Karpas-422 (cell line): ENCODE measurements at places on chromosomes 3 and 15.

DNA sequence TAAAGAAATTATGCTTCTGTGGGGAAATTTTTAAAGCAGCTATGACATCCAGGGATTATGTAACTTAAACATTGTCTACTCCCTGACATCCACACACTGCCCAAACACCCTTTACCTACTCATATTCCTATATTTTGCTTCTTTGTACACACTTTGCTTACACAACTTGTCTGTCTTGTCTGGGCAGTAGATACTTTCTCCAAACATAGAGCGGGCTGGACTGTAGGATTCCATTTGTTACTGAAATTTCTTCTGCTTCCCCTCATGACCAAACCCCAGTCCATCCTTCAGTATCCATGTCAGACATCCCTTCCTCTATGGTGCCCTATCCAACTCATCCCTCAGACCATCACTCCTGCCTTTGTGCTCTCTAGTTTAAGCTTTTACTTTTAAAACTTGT lies 19.9 kb downstream of the NCEH1 start:
- no peak for DNase-seq

DNA sequence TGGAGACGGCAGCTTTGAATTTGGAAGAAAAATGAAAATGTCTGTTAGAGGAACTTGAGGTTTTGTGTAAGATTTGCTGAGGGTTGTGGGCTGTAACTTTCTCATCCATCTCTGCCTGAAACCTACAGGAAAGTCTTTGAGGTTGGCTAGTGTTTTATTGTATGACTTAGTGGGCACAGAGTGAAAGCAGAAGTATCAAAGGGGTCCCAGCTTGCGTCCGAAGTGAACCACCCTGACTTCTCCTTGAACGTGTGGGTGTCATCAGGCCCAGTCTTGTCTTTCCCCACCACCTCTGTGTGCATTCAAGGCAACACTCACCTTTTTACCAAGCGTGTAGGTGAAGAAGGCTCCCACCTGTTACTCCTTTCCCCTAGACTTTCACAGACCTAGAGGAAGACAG lies 682.1 kb upstream of the CFAP20DC start:
- DNase-seq, result no peak

DNA sequence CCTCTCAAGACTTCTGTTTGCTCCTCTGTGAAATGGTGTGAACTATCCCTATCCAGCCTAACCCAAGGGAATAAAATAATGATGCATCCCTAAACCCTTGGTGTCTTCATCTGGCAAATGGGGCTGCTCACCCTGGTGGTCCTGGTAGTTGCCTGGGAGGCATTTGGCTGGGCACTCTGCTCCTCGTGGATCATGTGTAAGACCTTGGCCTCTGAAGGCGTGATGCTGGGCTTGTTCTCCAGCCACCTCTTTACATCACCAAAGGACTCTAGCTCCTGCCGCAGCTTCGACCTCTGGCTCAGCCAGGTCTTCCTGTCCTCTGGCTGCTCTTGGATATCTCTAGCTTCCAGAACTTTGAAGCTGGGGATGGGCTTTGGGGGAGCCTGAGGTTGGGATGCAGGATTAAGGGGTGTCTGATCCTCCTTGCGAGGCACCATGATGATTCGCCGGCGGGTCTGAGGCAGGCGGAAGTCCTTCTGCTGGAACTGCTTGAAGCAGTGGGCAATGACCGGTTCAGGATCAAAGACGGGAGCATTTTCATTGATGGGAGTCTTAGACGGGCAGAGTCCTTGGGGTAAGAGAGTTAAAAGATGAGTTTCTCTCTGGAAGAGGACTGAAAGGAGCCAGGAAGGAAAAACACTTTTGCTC lies 7.1 kb downstream of the EFCAB12 start:
- DNase-seq, result no peak

- peak; percentile 89 for DNase-seq
Measured at GRCh38 chr15:88274553-88275460, 18.3 kb upstream of the NTRK3 start.

DNA sequence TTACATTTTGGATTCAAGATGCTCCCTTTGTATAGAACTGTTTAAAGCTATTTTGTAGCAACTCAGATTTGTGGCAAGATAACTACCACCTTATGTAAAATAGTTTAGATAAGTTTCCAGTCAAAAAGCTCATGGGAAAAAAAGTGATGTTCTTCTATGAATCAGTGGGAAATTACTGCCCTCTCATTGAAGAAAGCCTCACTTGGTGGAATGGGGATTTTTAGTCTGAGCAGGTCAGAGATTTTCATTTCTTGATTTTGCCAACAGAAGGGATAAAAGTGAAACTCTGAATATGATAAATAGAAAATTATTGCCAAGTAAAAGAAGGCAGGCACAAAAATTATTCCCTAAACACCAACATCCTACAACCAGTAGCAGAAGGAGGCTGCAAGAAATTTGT lies 25.8 kb upstream of the CSTA start:
- no peak for DNase-seq

- no peak for DNase-seq
Measured at GRCh38 chr3:138112362-138112761, 3.0 kb downstream of the DZIP1L start.

- DNase-seq, result no peak
Measured at GRCh38 chr3:123883701-123884202, 380 bp downstream of the MYLK start.

- no peak for DNase-seq
Measured at GRCh38 chr15:82656641-82657266, 9.6 kb upstream of the CPEB1 start.

DNA sequence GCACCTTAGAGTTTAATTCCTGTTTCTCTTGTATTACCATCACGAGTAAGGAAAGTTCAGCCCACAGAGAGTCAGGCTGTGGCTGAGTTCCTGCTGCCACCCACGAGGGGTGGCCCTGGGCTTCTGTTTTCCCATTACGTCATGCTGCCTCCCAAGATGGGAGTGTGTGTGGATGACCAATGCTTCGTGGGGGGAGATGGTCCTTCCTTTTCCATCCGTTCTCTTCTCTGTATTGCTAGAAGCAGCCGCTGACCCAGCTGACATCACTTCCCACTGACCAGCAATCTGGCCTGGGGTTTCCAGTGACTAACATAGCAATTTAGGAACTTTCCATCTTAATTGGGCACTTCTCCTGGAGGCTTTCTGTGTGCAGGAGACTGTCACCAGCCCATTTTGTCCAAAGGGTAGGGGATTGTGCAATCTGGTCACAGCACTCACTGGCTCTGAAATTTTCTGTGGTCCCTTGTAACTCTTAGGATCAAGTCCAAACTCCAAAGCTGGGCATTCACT lies 9.3 kb downstream of the IRAK2 start:
- DNase-seq, result no peak

DNA sequence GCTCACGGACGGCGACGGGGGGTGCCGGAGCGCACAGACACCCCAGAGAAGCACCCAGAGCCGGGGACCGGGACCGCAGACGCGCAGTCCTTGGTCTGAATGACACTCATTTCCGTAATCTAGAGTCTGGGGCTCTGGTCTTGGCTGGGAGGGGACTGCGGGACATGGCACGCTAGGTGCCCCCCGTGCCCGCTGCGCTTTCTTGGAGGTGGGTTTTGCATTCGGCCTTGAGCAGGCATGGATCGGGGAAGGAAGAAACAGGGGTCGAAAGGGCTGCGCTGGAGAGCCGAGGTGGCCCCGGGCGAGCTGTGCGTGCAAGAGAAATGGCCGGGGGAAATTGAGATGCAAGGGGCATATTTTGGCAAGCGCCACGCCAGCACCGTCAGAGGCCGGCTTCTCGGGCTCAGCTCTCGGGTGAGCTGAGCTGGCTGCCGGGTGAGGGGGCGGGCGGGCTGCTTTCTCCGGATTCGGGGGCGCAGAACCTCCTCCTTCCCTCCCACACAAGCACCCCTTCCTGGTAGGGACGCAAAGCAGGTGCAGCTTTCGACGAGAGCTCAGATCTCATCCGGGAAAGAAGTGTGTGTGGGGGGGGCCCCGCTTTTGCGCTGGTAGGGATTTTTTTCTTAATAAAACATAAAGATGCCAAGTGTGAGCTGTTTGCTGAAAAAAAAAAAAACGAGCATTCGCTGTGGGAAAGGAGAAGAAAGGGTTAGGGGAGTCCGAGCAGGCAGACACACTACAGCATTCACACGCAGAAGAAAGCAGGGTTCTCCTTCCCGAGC lies 963 bp upstream of the NTRK3 start:
- DNase-seq, result no peak

- DNase-seq, result no peak
Measured at GRCh38 chr15:47473832-47474231, 243.5 kb upstream of the SEMA6D start.
